ENCODE measurements at places on chromosomes 4 and X.

GRCh38 chr4:71322425-71322824 lies 16.4 kb upstream of the SLC4A4 start:
- no peak for DNase-seq

DNA sequence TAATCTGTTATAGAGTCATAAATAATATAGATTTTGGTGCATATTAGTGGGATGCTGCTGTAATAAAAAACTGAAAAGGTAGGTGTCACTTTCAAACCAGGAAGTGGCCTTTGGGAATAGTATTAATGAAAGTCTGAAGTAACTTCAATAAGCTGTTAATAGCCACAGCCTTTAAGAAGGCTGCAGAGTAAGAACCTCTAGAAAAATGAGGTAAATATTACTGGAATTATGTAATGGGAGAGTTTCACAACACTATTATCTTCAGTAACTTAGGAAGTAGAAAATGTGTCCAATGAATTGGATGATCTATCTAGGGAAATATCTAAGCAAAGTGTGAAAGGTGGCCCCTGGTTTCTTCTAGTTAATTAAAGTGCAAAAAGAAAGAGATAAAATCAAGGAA lies 104.7 kb downstream of the NCAPG start:
- DNase-seq: no peak

GRCh38 chr4:181687116-181687515 lies 556.1 kb upstream of the TENM3 start:
- DNase-seq: no peak

DNA sequence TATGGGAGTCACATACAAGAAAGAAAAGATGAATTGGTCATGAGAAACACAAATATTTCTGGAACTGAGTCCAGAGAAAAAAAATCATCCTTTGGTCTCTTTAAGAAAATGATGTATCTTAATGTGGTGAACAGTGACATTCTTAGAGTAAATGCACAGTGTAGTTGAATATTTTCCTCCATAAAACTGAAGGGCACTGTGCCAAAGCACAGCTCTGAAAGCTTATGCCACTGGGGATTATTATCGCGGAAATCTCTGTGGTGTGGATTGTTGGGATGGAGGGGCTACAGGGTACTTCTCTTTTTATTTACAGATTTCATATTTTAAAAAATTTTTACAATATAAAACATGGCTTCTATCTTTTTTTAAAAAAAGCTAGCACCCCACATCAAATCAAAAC lies 908.1 kb downstream of the CCSER1 start:
- no peak for DNase-seq

- DNase-seq: no peak
Observed at GRCh38 chr4:56211202-56211601, 176.1 kb downstream of the AASDH start.

Measured in NCI-H2081 (cell line).